ENCODE measurements at places on chromosomes 11 and 22.
A peak's percentile ranks its signal among the peaks of the same experiment; 100 is the strongest.

- no peak for DNase-seq
Measured at GRCh38 chr22:47207846-47208554, 445.6 kb downstream of the TBC1D22A start.

- DNase-seq, result no peak
Measured at GRCh38 chr11:75303544-75304224, 47.8 kb downstream of the ARRB1 start.

DNA sequence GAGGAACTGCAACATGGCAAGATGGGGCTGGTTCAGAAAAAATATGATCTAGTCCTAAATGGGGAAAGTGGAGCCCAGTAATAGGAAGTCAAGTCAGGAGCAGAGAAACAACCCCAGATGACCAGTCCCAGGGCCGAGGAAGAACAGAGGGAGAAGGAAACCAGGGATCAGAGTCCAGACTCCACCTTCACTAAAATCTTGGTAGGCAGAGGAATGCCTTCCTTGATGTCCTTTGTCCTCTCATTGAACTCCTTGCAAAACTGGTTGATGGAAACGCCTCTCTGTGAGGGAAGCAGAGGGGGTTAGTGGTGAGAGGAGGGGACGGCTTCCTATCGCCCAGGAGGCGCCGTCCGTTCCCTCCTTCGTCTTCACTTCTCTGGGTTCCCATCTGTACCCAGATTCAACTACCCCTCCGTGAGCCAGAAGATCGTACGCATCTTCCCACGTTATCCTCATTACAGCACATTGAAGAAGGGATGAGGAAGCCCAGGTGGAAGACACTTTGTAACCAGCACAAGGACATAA, 607 bp downstream of the MRPL11 start:
- DNase-seq, result no peak

GRCh38 chr11:112520354-112520753, 259.7 kb upstream of the PLET1 start:
- no peak for DNase-seq

GRCh38 chr11:115338476-115338875, 165.7 kb downstream of the CADM1 start:
- DNase-seq, result no peak

GRCh38 chr22:49897015-49897684, 21.1 kb downstream of the ALG12 start:
- no peak for DNase-seq

- peak; percentile 47 for DNase-seq
Measured at GRCh38 chr11:60193687-60194433, 11.0 kb upstream of the MS4A6A start.

- DNase-seq, result no peak
Measured at GRCh38 chr22:43789452-43789851, 22.7 kb downstream of the EFCAB6 start.

DNA sequence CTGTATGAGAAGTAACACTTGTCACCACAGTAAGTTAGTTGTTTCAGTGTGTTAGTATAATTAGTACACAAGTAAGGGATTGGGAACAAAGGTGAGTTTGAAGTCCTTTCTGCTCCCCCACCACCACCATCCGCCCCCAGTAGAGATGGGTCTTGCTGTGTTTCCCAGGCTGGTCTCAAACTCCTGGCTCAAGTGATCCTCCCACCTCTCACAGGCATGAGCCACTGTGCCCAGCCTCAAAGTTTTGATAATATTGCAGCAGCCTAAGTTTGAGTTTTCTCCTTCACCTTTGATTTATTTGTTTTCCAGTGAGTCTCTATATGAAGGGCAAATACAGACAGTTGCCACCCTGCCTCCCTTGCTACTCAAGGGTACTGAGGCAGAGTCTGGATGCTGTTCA, 23.7 kb upstream of the GRK2 start:
- DNase-seq, result no peak

DNA sequence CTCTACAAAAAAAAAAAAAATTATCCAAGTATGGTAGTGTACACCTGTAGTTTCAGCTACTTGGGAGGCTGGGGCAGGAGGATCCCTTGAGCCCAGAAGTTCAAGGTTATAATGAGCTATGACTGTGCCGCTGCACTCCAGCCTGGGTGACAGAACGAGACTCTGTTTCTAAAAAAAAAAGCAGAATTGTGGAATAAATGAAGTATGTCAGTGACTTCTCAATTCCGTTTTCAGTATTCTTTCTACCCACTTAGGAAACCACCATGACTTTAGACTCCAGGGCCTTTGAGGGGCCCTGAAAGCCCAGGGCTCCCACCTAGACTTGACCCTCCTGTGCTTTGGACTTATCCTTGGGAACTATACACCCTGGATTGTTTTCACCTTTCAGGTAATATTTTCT, 6.5 kb upstream of the NUP160 start:
- peak; percentile 54 for DNase-seq
